Kasumi-1 (cell line): ENCODE measurements at places on chromosomes 3 and 15.

- no peak for DNase-seq
These were observed 84.7 kb downstream of the DCUN1D1 start for GRCh38 chr3:182895513-182896112.

- DNase-seq: no peak
These were observed 860.0 kb downstream of the FHIT start for GRCh38 chr3:60391292-60391691.

DNA sequence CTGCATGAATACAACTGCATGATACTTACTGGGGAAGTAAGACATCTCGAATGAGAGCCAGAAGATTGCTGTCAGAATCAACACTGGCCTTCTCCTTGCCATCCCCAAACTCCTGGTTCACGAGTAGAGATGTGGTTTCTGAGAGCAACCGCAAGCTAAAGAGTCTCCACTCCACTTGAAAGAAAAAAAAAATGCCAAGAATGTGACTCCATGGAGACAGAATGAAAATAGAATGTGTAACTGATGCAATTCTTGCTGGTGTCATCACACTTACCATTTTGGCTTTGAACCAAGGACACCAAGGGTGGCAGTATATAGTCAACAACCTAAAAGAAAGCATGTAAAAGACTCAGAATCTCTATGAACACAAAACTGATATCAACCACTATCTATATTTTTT, 280.4 kb downstream of the ULK4 start:
- no peak for DNase-seq

- peak; percentile 20 for DNase-seq
These were observed 26.2 kb upstream of the ANXA2 start for GRCh38 chr15:60424006-60424405.

DNA sequence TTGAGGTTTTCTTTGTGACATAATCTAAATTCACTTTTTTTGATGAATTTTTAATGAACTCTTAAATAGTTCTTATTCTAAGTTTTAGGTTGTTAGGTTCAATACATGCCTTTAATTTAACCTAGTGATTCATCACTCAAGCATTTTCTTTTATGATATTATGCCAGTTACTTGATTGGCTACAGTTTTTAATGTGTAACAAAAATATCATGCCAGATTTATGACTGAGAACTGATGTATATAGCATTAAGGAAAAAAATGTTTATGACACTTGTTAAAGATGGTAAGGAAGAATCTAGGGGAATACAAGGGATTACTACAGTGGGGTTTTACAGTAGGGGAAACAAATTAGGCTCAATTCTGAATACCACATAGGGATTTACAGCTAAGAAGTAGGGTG, 103.1 kb downstream of the VGLL3 start:
- DNase-seq: no peak

GRCh38 chr15:101563176-101563796, 73.8 kb upstream of the PCSK6 start:
- DNase-seq: no peak

DNA sequence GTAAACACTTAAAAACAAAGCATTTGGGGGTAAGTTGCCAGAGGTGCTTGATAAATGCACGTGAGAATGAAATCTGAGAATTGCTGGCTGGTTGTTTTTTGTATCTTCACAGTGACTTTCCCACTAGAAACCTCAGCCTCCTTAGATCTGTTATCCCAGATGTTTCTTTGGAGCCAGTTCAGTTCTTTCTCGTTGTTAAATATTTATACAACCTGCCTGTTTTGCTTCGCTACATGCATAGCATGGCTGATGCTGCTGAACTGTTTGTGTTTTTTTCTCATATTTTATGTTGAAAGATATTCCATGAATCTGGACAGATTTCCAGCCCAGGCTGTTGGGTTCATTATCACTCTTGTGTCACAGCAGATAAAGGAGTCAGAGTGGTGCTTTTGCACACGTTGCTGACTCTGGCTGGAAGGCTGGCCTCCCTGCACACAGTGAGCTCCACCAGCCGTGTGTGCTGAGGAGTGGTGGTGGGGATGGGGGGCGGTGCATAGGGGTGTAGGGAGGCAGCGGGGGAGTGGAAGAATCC, 80.2 kb downstream of the ARNT2 start:
- no peak for DNase-seq

GRCh38 chr15:80780416-80781221, 1.4 kb downstream of the CEMIP start:
- peak; percentile 44 for DNase-seq

DNA sequence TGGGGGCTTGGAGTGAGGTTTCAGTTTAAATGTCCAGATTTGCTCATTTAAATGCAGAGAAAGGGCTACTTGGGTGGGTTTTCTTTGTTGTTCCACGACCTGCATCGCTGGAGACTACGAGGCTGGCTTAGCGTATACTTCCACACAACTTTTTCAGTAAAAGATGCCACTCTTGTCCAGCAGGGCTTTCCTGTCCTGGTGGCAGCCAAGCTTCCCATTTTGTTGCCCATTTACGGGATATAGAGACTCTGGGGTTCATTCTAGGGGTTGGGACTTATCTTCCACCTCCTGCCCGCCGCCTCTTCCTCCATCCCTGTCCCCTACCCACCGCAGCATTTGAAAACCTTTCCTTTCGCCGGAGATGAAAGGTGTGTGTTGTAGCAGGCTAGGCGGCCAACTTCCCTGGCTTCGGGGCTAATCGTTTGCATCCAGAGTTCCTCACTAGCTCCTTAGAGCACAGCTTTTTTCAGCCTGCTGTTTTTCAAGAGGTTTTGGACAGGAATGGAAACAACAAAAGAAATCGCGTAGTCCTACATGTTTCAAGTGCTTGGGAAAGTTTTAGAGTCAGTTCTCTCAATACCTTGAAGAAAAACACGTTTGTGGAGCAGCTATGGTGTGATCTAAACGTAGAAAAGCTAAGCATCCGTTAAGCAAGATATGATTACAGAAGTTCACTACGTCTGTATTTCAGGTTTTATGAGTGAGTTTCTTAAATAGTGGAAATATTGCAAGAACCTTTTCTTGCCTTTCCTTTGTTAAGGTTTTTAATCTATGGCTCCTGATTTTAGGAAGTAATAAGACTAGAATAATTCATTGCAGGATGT, 843 bp downstream of the CHRNA5 start:
- DNase-seq: no peak

DNA sequence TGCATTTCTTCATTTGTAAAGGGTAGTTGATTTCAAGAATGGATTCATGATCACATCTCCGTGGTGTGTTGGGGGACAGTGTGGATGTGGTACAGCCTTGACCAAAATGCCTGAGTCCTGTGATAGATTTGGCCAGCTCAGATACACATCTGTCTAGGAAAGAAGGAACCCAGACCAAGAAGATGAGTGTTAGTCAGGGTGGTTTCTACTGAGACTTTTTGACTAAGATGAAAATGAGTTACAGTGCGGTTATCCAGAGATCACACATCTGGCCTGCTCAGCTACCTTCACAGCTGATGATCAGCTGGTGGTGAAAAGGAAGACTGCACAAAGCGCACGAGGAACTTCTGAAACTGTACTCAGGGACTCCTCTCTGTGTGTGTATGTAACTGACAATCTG, 68.0 kb downstream of the FNDC3B start:
- no peak for DNase-seq

- DNase-seq: no peak
These were observed 357.5 kb upstream of the CADM2 start for GRCh38 chr3:84601303-84601702.

- DNase-seq: no peak
These were observed 206.6 kb upstream of the PPP2R3A start for GRCh38 chr3:135758961-135759360.
